IPS DF 6.9 (cell line): ENCODE measurements at places on chromosomes 6 and 20.

DNA sequence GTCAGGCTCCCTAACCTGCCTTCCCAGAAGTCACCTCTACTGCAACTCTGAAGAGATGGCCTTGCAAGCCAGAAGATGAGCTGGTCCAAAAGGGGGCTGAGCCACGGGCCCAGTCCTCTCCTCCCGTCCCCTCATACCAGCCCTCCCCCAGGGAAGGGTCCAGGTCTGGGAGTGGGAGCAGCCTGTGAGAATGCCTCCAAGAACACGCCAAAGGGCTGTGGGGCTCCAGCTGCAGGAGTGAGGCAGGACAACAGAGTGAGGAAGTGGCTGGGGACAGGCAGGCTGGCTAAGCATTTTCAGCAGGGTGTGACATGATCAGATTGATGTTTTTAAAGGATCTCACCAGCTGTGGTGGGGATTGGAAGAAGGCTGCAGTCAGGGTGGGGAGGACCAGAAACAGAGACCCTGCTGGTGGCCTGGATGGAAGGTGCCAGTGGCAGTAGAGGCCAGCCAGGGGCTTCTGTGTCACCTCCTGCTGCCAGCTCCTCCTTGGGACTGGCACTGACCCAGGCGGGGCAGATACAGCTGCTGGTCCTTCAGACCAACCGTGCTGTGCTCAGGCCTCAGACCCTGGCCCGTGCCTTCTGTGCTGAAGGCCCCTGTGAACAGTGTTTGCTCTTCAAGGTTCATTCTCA is 257.6 kb downstream of the NRN1 start:
- no peaks in the 10 kb centered on the region for H3K4me1 ChIP-seq
- H3K27me3 ChIP-seq: no peaks in the 10 kb centered on the region
- H3K27ac ChIP-seq: no peak overlapping the region
- no peaks in the 10 kb centered on the region for H3K36me3 ChIP-seq
- H3K4me3 ChIP-seq: no peak overlapping the region

- no peak overlapping the region for H3K4me3 ChIP-seq
- no peaks in the 10 kb centered on the region for H3K36me3 ChIP-seq
- no peak overlapping the region for H3K27ac ChIP-seq
- no peaks in the 10 kb centered on the region for H3K27me3 ChIP-seq
- H3K4me1 ChIP-seq: no peaks in the 10 kb centered on the region
Measured at GRCh38 chr20:25239387-25240370, 8.2 kb upstream of the PYGB start.

DNA sequence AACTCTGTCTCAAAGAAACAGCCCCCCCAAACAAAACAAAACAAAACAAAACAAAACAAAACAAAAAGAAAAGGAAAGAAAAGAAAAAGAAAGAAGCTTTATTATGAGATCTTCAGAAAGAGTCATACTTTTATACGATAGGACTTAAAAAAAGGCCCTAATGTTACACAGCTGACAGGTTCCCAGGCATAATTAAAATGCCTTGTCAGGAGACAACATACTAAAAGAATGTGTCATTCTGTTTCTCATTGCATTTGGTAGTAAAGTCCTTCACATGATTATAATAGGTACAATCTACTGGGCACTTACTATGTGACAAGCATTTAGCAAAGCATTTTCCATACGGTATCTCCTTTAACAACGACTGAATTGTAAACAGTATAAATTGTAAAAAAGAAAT is 36.4 kb upstream of the RPN2 start:
- no peak overlapping the region for H3K27ac ChIP-seq
- no peak for DNase-seq
- H3K36me3 ChIP-seq: no peaks in the 10 kb centered on the region
- H3K27me3 ChIP-seq: no peaks in the 10 kb centered on the region
- no peak overlapping the region for H3K4me3 ChIP-seq

DNA sequence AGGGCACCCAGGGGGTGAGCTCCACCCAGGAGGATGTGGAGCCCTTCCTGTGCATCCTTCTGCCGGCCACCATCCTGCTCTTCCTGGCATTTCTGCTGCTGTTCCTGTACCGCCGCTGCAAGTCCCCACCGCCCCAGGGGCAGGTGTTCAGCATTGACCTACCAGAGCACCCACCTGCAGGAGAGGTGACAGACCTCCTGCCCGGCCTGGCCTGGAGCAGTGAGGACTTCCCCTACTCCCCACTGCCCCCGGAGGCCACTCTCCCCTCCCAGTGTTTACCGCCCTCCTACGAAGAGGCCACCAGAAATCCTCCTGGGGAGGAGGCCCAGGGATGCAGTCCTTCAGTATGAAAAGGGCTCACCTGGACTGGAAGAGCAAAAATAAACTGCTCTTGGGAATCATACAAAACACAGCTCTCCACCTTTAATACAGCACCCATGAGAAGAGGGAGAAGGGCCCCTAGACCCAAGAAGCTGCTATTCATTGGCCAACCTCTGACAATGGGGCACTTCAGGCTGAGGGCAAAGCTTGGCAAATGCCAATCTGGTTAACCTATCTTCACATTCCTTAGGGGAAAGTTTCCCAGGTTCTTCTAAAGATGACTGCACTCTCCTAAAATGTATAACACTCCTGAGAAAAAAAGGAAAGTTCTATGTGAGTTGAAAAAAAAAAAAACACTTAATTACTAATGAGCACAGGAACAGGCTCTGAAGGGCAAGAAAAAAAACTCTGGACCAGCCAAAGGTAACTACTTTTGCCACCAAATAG is 5.0 kb downstream of the SMIM28 start:
- H3K4me1 ChIP-seq: peaks cover 3% of the 10 kb centered on the region
- no peaks in the 10 kb centered on the region for H3K27me3 ChIP-seq
- no peak overlapping the region for H3K27ac ChIP-seq

DNA sequence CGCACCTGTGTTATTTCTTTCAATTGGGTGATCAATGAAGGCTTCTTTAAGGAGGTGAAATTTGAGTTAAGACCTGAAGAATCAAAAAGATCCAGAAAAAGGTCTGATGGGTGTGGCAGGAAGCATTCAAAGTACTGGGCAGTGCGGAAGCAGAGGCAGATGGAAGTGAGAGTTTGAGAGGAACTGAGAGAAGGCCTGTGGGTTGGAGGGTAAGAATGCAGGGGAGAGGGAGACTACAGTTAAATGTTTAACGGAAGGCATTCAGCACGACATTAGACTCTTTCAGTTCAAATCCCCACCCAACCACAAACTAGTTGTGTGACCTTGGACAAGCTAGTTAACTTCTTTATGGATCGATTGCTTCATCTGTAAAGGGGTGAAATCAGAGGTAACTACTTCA is 50.5 kb upstream of the GCM1 start:
- H3K27ac ChIP-seq: no peak overlapping the region
- H3K4me3 ChIP-seq: no peak overlapping the region
- no peaks in the 10 kb centered on the region for H3K27me3 ChIP-seq
- no peaks in the 10 kb centered on the region for H3K4me1 ChIP-seq
- no peaks in the 10 kb centered on the region for H3K36me3 ChIP-seq

DNA sequence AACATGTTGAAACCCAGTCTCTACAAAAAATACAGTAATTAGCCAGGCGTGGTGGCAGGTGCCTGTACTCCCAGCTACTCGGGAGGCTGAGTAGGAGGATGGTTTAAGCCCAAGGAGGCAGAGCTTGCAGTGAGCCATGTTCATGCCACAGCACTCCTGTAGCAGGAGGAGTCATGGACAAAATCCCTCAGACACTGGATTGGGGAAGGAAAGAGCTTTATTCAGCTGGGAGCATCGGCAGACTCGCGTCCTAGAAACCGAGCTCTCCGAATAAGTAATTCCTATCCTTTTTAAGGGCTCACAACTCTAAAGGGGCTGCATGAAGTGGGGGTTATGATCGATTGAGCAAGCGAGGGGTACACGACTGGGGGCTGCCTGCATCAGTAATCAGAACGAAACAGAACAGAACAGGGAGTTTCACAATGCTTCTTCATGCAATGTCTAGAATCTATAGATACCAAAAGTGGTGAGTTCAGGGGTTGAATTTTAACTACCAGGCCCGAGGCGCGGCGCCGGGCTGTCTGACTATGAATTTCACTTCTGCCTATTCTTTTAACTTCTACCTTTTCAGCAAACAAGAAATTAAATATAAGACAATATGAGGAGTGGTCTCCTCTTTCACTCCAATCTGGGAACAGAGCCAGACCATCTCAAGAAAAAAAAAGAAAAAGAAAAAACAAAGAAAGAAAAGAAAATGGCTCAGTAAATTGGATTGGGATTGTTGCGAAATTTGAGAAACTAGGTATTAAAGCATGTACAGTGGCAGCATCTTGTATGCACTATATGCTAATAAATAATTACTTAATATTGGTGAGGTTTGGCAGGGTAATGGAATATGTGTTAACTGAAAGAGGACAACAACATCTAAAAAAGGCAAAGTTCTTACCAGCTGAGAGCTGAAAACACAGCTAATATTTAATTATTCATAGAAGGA is 23.6 kb downstream of the HMGN4 start:
- no peak overlapping the region for H3K4me3 ChIP-seq
- no peak overlapping the region for H3K27ac ChIP-seq
- no peak for DNase-seq
- H3K36me3 ChIP-seq: no peaks in the 10 kb centered on the region
- no peaks in the 10 kb centered on the region for H3K4me1 ChIP-seq

DNA sequence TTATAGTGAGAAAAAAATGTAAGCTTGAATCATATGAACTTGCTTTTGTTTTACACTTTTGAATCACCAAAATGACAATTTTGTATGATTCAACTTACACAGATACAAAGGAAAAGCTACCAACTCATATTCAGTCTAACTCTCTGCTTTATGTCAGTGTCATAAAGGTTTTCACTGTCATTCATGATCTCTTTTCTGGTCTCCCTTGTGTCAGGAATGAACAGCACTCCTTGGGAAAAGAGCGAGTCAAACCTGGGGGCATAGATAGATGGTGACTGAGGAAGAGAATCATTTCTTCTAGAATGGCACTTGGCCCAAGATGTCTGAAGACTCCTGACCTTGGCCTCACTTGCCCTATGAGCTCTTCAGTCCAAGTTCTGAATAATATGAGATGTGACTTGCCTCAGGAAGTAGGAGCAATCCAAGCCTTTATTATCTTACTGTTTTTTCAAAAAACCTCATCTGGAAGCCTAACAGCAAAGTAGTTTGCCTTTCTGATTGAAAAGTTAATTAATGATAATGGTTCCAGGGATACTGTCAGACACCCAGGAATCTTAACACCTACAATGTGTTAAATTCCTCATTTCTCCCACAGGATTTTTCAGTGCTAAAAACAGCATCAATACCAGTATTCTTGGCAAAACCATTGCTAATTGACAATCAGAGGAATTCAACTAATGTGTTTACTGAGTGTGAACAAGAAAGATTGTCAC is 270.0 kb upstream of the HSF2 start:
- no peaks in the 10 kb centered on the region for H3K4me1 ChIP-seq

- no peaks in the 10 kb centered on the region for H3K27me3 ChIP-seq
- no peaks in the 10 kb centered on the region for H3K36me3 ChIP-seq
- H3K4me1 ChIP-seq: peaks cover 3% of the 10 kb centered on the region
- no peak overlapping the region for H3K4me3 ChIP-seq
- no peak for DNase-seq
- H3K27ac ChIP-seq: no peak overlapping the region
Measured at GRCh38 chr6:158028876-158029275, 47.2 kb downstream of the SYNJ2 start.

- H3K4me1 ChIP-seq: peaks cover 12% of the 10 kb centered on the region; the same call in 1 of the 2 replicates
- no peak for DNase-seq
- H3K36me3 ChIP-seq: no peaks in the 10 kb centered on the region
Measured at GRCh38 chr20:38825901-38826625, 20.6 kb downstream of the PPP1R16B start.
